ENCODE measurements at places on chromosomes 3 and 15.

GRCh38 chr3:196174652-196175051 is 36.5 kb downstream of the ZDHHC19 start:
- no peak for DNase-seq

- no peak for DNase-seq
These were observed 775.8 kb upstream of the ARPP21 start for GRCh38 chr3:34863485-34863884.

DNA sequence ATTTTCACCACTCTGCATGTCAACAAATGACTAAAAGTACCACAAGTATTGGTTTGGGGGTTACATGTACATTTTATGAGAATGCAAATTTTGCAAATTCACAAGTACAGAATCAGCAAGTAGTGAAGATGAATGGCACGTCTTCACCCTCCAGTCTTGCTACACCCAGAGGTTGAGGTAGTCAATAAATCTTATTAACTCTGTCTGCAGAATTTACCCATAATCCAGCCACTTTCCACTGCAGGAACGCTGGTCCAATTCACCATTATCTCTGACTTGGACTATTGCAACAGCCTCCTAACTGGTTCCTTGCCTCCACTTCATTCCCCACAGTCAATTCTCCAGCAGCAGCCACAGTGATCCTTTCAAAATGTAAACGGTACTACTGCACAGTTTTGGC is 10.6 kb downstream of the PSMA4 start:
- no peak for DNase-seq

DNA sequence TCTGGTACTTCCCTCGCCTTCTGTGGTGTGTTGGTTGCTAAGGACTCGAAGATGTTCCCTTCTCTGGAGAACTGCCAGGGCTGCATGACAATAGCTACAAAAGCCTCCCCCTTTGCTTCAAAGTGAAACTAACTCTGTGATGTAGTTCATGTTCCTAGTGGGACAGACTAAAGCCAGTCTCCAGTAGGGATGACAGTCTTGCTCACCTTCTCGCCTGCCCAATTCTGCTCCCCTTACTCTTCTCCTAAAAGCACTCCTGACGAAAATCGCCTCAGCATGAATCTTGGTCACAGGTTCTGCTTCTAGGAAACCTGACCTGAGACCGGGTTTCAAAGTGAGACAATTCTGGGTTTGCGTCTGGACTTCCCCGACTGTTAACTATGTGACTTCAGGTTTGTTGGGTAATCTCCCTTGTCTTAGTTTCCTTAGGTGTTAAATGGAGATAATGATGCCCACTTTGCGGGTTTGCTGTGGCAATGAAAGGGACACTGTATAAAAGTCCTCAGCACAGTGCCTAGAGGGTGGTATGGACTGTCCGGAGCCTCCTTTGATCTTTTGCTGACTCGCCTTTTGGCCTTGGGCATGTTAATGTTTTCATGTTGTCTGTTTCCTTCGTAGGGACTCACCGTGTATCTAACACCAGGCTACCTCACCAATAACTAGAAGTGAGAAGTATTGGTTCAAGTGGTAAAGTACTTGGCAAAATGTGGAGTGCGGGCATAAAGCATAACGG is 24.9 kb upstream of the THRB start:
- DNase-seq, result peak; percentile 54

DNA sequence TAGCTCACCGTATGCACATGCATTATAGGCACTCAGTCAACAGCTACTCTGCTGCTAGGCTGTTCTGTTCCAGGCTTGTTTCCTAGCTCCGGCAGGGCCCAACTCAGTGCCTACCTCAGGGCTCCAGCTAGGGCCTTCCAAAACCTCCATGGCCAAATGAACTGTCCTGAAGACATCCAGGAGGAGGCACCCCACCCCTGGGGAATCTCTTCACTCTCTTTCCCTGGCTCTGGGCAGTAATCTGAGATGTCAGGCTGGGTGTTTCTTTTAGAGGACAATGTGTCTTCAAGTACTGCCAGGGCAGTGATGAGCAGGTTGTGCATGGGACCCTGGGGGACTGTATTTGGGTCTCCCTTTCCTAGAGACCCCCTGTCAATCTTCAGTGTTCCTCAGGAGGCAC is 38.3 kb upstream of the TPM1 start:
- no peak for DNase-seq

DNA sequence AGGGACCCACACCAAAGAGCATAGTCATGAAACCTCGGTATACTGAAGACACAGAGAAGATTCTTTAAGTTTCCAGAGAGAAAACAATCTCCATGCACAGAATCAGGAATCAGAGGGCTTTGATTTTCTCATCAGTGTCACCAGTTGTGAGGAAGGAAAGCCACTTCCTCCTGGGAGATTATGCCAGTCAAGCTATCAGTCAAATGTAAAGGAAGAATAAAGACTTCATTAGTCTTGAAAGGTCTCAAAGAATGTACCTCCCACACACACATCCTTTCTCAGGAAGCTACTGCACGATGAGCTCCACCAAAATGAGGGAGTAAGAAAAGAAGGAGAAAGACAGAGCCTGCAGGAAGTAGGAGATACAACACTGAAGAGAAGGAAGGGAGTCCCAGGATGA is 486.3 kb downstream of the SHQ1 start:
- no peak for DNase-seq

DNA sequence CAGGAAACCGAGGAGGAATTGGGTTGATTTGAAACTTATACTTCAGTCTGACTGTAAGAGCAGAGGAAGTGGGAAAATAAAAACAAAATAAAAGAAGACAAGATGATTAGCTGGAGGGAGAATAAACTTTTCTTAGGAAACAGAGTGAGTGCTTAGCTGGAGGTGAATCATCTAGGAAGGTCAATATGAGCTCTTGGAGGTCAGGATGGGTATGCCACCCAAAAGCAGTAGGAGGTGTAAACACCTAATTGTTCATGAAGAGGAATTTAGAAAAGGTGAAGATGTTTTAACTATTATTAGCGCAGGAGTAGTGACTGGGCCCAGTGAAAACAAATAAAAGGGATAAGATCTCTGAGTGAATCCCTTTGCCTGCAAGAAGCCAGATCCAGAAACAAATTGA is 39.9 kb upstream of the ARL14 start:
- DNase-seq, result no peak

GRCh38 chr3:15151166-15151565 is 52.2 kb upstream of the RBSN start:
- DNase-seq, result no peak

DNA sequence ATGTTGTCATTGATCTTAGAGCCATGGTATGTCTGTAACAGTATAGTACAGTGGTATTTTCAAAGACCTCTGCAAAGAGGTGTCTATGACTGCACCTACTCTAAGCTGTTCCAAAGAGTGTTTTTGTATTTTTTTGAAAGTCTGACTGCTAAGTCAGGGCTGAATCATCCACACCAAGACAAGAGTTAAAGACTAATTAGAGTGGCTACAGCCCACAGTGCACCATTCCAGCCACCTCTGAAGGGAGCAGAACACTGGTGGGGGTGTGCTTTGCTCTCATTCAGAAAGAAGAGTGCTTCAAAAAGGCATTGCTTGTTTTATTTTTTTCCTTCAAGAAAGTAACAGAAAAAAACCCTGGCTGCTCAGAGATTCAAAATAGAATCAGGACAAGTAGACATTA is 301.4 kb downstream of the GABRG3 start:
- no peak for DNase-seq

Measured in suppressor macrophage treated with lipopolysaccharide for 4 hours (primary cell).